Activated CD4-positive, alpha-beta T cell treated with anti-CD3 and anti-CD28 coated beads for 24 hours (primary cell): ENCODE measurements at places on chromosomes 1 and 21.
A peak's percentile ranks its signal among the peaks of the same experiment; 100 is the strongest.

- DNase-seq: no peak
These were observed 298.6 kb upstream of the AJAP1 start for GRCh38 chr1:4355839-4356238.

DNA sequence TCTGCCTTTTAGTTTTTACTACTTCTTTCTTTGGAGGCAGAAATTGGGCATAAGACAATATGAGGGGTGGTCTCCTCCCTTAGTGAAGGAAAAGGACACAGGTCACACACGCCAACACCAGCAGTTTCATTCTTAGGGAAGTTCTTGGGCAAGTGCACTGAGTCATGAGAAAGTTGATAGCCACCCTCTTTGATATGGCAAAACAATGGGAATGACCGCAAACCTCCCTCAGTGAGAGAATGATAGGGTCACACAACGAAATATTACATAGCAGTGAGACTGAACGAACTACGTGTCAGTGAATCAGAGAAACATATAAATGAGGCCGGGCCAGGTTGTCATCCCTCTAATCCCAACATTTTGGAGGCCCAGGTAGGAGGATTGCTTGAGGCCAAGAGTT is 20.0 kb downstream of the IL6R start:
- DNase-seq: no peak

DNA sequence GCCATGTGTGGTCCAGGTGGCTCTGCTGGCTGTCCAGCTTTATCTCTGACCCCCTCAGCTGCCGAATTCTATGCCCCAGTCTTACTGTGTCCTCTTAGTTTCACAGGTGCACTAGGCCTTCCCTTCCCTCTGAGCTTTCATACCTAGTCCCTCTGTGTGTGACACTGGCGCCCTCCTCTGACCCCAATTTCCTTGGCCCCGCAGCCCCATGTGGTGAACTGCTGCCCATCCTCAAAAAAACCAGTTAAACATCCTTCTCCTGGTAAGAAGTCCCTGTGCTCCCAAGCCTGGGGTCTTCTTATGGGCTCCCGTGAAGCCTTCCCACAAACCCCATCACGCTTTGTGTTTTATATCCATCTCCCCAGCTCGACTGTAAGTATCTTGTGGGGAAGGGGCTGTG is 93.9 kb upstream of the TSPAN2 start:
- no peak for DNase-seq

- no peak for DNase-seq
These were observed 130.8 kb downstream of the HFM1 start for GRCh38 chr1:91273875-91274274.

DNA sequence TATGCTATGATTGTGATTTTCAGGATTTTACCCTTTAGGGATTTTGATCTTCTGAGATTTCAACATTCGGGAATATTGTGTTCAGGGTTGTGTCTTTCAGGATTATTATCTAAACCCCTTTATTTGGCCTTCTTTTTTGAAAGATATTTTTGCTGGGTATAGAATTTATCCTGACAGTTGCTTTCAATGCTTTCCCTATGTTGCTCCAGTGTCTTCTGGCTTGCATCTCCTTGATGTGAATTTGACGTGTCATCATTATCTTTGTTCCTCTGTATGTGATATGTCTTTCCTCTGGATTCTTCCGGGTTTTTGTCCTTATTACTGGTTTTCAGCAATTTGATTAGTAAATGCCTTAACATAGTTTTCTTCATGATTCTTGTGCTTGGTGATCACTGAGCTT is 25.9 kb upstream of the RIPK4 start:
- no peak for DNase-seq

GRCh38 chr1:30159015-30159414 is 564.4 kb downstream of the MATN1 start:
- DNase-seq: no peak

DNA sequence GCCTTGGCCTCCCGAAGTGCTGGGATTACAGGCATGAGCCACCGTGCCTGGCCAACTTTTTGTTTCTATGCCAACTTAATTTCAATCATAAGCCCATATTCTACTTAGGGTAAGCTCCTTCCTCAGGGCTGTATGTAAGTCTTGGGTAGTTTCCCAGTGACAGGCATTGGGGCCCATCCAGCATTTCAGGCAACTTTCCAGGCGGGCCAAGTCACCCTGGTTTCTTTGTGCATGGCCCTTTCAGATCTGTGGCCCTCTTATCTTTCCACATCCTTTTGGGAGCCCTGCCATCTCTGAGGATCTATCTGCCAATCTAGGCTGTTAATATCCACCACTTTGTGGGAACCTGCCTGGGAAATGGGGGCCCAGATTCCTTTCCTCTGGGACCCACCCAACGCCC is 58.7 kb downstream of the TNN start:
- DNase-seq: no peak

DNA sequence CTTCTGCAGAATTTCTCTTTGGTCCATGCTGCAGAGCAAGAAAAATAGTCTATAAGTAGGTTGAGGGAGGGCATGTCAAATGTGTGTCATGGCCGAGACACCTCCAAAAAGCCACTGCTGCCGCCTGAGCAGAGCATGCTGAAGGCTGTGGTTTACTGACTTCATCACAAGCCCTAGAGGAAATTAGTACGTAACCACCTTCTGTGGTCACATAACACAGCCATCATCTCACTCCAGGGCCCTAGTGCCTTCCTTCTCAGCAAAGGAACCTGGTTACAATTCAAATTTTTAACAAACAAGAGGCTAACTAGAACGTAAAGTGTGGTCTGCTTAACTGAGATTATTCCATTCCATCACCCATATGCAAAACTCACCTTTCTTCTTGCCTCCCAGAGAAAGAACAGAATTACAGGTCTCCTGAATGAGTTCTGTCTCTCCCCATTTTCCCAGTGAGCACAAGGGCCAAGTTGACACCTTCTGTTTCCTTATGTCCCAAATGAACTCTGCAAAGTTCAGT is at the start of gene PTPN22:
PTPN22 (minus strand) TSS at position 116 of the 517 bp plus-strand sequence.
- DNase-seq: peak; percentile 53

- no peak for DNase-seq
These were observed 5.6 kb downstream of the MCOLN2 start for GRCh38 chr1:84991097-84991920.

- peak; percentile 11 for DNase-seq
These were observed 36.7 kb downstream of the ZNF695 start for GRCh38 chr1:246971090-246971721.

DNA sequence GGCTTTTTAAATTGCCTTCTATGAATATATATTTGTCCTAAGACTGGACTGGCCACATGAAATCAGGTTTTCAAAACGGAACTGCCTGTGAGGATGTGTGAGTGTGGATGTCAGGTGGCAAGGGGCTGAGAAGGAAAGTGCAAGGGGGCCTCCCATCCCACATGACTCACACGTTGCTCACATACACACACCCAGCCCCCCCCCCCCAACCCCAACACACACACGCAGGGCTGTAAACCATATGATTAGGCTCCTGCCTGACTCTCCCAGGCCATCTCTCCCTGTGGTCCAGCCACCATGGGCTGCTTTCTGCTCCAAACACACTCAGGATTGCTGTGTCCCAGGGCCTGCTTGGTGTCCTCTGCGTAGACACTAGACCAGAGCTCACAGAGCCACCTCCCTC is 22.4 kb downstream of the DEGS1 start:
- DNase-seq: peak; percentile 7

DNA sequence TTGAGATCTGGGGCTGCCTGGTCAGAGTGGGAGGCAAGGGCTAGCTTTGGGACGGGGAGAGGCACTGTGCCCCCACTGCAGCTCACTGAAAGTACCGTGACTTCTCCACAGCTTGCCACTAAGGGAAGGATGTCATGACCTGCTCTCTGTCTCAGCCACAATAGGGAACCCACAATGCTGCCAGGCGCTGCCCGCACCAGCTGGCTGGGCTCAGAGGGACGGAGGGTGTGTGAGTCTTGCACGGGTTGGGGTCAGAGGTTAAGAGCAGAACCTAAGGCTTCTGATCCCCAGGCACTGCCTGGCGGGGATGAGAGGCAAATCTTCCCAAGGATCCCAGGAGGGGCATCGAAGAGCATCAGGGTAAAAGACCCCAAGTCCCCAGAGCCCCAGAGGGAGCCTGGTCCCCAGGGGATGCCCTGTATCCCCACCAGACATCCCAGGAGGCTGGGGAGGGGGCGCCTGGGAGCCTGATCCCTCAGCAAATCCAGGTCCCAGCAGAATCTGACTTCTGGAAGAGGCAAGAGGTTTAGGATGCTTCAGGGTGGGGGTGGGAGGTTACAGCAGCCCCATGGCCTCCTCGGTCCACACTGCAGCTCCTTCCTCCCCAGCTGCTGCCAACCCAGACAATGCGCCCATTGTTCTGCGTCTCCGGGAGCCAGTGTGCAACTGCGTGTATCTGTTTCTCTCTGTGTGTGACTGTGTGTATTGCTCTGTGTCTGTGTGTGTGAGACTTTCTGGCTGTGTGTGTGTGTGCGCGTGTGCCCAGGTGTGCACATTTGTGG is 2.0 kb upstream of the MARCKSL1 start:
- DNase-seq: no peak

DNA sequence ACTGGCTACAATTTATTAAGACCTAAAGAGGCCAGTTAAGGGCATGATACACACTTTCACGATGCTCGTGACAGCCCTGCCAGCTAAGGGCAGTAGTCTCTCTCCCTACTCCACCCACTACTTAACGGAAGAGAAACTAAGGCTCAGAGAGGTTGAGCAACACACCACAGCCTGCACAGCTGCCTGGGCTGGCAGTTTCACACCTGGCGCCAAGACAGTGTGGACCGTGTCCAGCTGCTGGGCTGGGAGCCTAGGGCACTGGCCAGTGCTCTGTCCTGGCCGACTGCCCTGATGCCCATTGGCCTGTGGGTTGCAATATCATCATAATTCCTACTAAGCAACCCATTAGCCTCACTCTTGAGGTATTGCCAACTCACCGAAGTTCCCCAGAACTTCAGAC is 27.6 kb downstream of the TENT5C start:
- no peak for DNase-seq

GRCh38 chr1:111139324-111139955 is 453 bp downstream of the DRAM2 start:
- peak; percentile 6 for DNase-seq

- DNase-seq: no peak
These were observed 47.9 kb downstream of the AGPAT3 start for GRCh38 chr21:43912910-43913309.

GRCh38 chr1:69827732-69828131 is 260.0 kb downstream of the LRRC7 start:
- DNase-seq: no peak

- no peak for DNase-seq
These were observed 3.7 kb downstream of the CAMTA1 start for GRCh38 chr1:6788946-6789345.

DNA sequence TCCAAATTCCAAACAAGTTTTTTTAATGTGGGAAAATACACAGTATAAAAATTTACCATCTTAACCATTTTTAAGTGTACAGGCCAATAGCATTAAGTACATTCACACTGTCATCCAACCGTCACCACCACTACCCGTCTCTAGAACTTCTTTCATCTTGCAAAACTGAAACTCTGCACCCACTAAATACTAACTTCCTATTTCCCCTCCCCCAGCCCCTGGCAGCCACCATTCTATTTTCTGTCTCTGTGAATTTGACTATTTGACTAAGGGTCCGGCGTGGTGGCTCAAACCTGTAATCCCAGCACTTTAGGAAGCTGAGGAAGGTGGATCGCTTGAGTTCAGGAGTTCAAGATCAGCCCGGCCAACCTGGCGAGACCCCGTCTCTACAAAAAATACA is 36.1 kb downstream of the CLSTN1 start:
- peak; percentile 31 for DNase-seq

GRCh38 chr1:18175051-18175450 is 67.5 kb downstream of the IGSF21 start:
- DNase-seq: no peak

GRCh38 chr1:54387419-54387818 is 18.8 kb downstream of the SSBP3 start:
- DNase-seq: no peak

DNA sequence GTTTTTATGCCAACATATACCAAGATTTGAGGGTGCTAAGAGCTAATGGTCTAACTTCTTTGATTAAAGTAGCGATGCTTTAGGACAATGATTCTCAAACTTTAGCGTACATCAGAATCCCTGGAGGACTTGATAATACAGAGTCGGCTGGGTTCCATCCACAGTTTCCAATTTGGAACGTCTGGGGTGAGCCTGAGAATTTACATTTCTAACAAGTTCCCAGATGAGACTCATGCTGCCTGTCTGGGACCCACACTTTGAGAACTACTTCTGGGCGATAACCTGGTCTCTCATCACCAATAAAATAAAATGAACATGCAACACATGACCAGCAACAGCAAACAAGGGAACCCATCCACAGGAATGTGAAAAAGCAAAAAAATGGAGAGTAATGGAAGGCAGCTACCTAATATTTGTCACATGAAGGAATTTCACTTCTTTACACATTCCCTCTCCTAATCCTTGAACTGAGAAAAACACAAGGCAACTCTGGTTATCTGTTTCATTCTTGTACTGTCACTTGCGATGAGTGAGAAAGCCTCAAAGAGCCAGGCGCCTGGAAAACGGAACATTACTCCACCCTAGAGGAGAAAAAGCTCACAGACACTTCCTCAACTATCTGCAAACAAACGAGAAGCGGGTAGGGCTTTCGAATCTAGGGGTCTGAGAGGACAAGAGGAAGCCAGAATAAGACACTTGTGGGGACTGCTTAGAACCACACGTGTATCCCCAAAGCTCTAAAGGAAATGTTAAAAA is 14.0 kb downstream of the HSF2BP start:
- DNase-seq: no peak

GRCh38 chr1:34619256-34619655 is 135.6 kb upstream of the GJB5 start:
- DNase-seq: no peak

- no peak for DNase-seq
These were observed 20.9 kb upstream of the DR1 start for GRCh38 chr1:93324486-93325464.

GRCh38 chr1:161096015-161096414 is 2.1 kb upstream of the KLHDC9 start:
- no peak for DNase-seq

DNA sequence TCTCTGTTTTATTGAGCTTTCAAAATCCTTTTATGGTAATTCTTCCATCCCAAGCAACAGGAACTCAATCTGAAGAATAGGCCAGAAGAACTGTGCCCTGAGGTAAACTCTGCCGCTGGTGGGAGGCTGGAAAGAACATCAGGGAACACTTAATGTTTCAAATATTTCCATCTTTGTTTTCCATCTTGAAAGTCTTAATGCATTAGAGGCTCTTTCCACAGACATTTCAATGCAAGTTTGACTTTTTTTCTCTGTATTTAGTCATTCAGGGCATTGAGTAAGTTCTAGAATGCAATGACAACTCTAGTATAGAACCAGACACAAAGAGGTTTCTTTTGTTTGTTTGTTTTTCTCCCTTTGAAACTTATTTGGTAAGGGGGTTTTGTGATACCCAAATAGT is 61.5 kb downstream of the KIAA0040 start:
- no peak for DNase-seq

- DNase-seq: no peak
These were observed 15.8 kb downstream of the SYNJ1 start for GRCh38 chr21:32712043-32712442.
